Mammary epithelial cell (primary cell): ENCODE measurements at places on chromosomes 5 and 9. TPM values are rescaled to one million over a fixed set of nuclear protein-coding genes. Genes with fewer than 3 reads are reported as not detected.

DOCK8 gene
- 3.1 and 4.0 TPM in 2 replicates for total RNA-seq

NUTM2F gene
- not detected in 2 replicates for total RNA-seq

PDE4D gene
- 12.4 and 14.8 TPM in 2 replicates for total RNA-seq

FAM219A gene
- 12.3 TPM for total RNA-seq

DNA sequence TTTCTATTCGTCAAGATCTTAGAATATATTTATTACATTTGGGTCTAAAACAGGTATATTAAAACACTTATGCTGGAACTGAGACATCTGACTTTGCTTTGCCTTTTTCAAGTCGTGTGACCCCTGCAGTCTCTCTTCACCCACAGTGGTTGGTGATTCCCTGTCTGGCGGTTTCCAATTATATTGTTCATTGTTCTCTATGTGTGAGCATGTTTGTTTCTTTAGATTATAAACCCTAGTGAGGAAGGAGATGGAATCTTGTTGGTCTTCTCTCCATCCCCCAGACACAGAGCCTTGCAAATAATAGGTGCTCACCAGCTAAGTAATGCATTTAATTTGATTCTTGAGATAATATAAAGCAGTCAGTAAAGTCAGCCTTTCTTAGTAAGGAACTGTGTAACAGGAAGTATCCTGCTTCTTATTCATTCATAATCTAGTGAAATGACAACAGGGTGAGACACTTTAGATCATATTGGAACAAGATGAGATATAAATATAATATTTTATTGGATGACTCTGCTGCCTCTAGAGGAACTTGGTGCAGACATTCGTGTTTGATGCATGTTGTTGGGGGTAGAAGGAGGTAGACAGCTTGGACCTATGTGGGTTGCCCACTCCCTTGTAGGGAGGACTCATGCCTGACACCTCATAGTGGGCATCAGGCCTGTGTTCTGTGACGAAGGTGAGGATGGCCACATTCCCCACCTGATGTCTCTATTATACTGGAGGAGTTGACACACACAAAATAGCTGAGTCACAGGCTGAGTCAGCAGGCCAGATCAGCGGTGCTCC is 88.1 kb downstream of the FGF1 start:
- peak; percentile 93 for DNase-seq

GRCh38 chr5:76166886-76167576 is 83.8 kb downstream of the SV2C start:
- no peak for DNase-seq

DNA sequence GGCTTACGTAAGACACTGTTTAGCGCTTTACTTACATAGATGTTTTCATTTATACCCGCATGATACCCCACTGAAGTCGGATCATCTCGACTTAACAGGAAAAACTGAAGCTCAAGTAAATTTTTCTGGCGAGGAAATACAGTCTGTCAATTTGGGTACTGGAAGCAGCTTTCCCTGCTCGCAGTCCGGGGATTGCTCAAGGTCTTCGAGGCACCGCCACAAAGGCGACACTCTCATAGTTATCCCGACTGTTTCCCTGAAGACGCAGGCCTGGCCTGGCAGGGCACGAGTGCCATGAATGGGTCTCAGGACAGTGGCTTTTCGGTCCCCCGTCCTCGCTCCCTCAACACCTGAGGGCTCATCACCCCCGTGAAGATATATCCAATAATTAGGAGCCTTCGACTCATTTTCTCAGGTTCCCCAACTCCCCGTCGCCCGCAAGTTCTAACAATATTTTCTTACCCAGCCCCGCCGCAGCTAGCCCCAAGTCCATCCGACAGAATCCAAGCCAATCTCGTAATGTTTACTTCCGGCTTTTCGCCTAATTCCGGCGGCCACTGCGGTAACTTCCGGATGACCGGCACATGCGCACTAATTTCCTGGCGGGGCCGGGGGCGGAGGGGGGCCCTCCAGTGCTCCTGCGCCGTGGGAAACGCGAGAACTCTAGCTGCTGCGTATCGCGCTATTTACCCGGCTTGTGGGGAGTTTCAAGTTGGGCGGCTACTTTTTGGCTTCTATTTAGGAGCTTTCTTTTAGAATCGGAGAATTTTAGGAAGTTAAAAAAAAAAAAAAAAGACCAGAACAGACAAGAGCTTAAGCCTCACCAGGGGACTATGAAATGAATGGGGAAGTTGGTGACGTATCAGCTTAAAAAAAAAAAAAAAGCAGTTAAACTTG is at the start of gene SLU7:
Gene SLU7 (minus strand): TSS at position 521 of the 897 bp plus-strand sequence. CDS start 3,787 bp downstream, outside the sequence.
- peak; percentile 93 for DNase-seq

GRCh38 chr5:16799796-16800195 is 136.3 kb downstream of the MYO10 start:
- DNase-seq: no peak

DNA sequence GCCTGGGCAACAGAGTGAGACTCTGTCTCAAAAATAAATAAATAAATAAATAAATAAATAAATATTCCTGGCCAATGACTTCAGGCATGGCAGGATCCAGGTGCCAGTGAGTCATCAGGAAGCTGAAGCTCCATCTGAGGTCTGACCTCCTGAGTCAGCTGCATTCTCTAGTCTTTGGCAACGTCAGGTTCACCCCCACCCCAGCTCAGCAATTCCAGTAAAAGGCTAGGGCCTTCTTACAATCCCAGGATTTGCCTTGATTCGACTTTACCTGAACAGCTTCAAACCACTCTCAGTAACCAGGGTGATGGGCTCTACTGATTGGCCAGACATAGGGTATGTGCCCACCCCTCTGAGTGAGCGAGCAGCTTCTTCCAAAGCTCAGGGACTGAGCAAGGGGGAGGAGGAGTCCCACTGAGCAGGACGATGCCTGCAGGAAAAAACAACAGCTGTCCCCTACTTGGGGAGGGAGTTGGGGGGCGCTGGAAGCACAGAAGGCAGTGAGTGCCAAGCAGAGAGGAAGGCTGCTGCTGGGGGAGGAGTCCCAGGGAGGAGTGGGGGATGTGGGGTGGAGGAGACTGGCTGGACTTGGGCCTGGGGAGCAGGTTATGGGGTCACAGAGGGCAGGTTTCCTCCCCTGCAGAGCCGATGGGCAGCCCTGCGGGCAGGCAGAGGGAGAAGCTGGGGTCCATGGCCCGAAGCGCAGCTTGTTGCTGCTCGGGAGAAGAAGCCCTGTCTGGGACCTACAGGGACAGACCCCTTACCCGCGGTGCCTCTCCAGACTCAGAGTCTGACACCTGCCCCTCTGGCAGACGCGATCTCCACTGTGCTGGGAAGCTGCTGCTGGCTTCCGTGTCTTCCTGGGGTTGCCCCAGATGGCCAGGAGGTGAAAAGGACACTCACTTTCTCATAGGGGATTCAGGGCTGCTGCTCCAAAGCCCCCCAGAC is 25.9 kb upstream of the UNC5A start:
- DNase-seq: peak; percentile 86
